ENCODE measurements at places on chromosomes 16 and 17.

DNA sequence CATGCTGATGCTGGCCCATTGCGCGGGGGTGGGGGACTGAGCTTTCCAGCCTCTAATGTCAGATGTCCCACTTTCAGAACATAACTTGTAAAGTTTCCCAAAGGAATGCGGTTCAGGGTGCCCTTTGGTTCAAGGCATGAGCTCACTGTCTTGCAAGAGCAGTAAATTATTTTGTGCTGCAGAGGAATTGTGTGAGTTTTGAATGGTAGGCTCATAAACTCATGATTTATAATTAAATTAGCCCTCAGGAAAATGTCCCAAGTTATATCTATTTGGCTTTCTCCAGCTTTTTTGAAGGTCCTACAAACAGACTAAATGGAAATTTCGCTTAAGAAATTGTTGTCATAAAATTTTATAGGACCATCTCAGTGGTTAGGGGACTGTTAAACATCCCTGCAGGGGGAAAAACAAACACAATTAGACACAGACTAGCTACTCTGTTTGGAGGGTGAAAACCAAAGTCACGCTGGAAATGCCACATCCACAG, 321.8 kb downstream of the HS3ST3B1 start:
- no peak for DNase-seq

- no peak for DNase-seq
Measured at GRCh38 chr16:11263737-11264136, 5.4 kb downstream of the TNP2 start.

DNA sequence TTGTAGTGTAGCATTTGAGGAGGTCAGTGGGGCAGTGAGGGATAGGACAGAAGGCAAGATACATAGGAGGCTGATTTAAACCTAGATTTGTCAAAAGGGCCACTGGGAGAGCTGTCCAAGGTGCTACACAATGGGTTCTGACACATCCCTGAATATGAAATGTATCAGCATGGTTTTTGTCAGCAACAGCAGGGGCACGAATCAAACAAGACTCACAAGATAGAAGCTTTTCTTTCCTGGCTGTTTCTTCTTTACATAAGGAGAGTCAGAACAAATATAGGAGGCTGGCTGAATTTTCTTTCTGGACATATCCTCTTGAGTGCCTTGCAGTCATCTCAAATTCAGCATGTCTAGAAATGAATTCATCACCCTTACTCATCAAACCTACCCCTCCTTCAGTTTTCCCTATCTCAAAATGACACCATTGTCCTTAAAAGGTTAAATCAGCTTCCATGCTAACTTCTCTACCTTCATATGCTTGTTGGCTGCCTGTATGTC, 130.5 kb downstream of the NPIPB5 start:
- DNase-seq: peak; percentile 39

- no peak for DNase-seq
Measured at GRCh38 chr17:27797390-27798091, 2.8 kb downstream of the NOS2 start.
